PC-3 (cell line): ENCODE measurements at places on chromosomes 3 and 15. TPM values are rescaled to one million over a fixed set of nuclear protein-coding genes. Genes with fewer than 3 reads are reported as not detected.

DNA sequence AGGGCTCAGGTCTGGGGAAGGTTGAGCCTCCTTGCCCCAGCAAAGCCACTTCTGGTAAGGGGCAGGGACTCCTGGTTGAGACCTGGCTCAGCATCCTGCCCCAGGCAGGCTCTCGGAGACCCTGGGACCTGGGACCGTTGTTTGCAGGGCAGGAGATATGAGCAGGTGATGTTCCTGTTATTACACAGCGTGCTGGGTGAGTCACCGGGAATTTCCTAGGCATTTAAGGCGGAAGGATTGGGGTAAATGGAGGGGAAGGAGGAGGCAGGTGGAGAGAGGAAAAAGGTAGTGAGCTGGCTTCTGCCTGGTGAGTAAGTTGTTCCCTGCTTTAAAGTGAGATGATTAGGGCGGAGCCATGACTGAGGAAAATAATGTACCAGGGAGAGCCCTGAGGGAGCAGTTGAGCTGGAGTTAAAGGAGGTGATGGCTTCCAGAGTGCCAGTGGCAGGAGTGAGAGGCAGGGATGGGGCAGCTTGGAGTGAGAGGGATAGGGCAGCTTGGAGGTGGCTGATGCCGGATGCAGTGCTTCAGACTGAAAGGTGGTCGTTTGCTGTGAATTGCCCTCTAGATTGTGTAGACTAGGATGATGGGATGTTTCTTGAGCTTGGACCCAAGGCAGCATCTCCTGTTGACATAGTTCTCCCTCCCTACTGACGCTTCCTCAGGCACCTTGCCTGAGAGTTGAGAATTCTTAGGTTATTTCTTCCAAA is 79.4 kb downstream of the AAGAB start:
- peak; percentile 94 for DNase-seq
- peaks cover 81% of the 10 kb centered on the region for H3K4me1 ChIP-seq
- no peak overlapping the region for H3K4me3 ChIP-seq
- peak overlapping the region; percentile 93 for H3K27ac ChIP-seq
- no peaks in the 10 kb centered on the region for H3K27me3 ChIP-seq
- peaks cover 73% of the 10 kb centered on the region for H3K36me3 ChIP-seq

- H3K27me3 ChIP-seq = no peaks in the 10 kb centered on the region
- H3K4me1 ChIP-seq = peaks cover 38% of the 10 kb centered on the region
These were observed 179.1 kb upstream of the SMAD3 start for GRCh38 chr15:66886241-66886675.

DNA sequence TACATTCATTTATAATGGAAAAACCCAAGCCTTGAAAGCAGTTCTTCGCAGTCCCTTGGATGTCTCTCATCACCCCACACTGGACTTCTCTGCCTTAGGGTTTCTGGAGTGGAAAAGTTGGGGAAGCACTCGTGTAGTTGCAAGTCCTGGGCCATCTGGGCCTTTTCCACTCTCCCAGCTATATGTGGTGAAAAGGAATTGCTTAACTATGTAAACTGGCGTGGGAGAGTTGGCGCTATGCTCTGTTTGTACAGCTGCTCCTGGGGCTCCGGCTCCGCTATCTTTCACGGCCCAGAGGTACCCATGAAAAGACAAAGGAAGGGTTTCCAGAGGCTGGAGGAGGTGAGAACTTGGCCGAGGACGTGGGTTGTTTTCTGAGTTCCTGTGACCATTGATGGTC is 81.1 kb upstream of the MYZAP start:
- no peaks in the 10 kb centered on the region for H3K36me3 ChIP-seq
- no peak overlapping the region for H3K4me3 ChIP-seq
- H3K4me1 ChIP-seq = peaks cover 20% of the 10 kb centered on the region
- no peak overlapping the region for H3K27ac ChIP-seq

DNA sequence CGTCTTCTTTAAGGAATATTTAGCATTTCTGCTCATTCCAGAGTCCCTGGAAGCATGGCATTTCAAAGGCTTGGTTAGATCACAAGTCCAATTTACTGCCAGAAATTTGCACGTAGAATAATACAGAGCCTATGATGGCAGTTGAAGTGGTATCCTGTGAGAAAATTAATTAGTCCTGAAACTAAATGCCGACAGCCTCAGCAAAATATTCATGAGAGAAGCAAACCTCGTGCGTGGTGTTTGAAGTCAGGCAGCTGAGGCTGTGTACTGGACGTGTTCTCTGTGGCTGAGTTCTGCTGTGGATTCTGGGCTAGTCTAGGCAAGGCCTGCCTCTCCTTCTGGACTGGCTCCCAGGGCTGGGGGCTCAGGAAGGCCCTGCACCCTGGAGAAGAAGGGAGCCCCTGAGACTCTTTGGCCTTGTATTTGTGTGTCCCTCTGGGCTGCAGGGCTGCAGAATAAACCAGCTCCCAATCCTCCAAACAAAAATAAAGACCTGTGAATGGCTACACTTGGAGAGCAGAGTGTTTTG is 106.6 kb downstream of the APBA2 start:
- no peaks in the 10 kb centered on the region for H3K27me3 ChIP-seq
- DNase-seq = no peak
- H3K4me1 ChIP-seq = no peaks in the 10 kb centered on the region
- no peaks in the 10 kb centered on the region; the same call in 1 of the 2 replicates for H3K36me3 ChIP-seq
- H3K4me3 ChIP-seq = no peak overlapping the region
- H3K27ac ChIP-seq = no peak overlapping the region

DNA sequence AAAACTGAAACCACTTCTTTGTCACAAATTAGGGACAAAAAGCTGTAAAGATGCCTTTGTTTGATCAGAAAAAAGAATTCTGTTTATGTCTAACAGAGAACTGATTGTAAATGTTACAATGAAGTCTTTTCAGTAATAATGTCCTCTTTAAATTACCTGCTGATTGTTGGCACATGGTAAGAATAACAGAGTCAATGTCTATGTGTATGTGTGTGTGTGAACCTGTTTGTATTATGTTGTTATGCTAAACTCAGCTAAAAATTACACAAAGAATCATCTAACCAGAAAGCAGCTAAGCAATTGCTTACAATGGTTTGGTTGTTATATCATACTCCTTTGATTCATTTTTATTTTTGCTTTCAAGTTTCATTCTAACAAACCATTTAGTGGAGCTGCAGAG is 159.1 kb upstream of the PDZRN3 start:
- H3K36me3 ChIP-seq = no peaks in the 10 kb centered on the region
- no peaks in the 10 kb centered on the region for H3K27me3 ChIP-seq
- H3K4me1 ChIP-seq = no peaks in the 10 kb centered on the region
- no peak overlapping the region for H3K4me3 ChIP-seq
- no peak for DNase-seq

GRCh38 chr3:71127052-71127831 is 456.3 kb downstream of the FOXP1 start:
- peaks cover 23% of the 10 kb centered on the region for H3K4me1 ChIP-seq
- H3K27ac ChIP-seq = no peak overlapping the region
- DNase-seq = no peak
- H3K36me3 ChIP-seq = no peaks in the 10 kb centered on the region

DNA sequence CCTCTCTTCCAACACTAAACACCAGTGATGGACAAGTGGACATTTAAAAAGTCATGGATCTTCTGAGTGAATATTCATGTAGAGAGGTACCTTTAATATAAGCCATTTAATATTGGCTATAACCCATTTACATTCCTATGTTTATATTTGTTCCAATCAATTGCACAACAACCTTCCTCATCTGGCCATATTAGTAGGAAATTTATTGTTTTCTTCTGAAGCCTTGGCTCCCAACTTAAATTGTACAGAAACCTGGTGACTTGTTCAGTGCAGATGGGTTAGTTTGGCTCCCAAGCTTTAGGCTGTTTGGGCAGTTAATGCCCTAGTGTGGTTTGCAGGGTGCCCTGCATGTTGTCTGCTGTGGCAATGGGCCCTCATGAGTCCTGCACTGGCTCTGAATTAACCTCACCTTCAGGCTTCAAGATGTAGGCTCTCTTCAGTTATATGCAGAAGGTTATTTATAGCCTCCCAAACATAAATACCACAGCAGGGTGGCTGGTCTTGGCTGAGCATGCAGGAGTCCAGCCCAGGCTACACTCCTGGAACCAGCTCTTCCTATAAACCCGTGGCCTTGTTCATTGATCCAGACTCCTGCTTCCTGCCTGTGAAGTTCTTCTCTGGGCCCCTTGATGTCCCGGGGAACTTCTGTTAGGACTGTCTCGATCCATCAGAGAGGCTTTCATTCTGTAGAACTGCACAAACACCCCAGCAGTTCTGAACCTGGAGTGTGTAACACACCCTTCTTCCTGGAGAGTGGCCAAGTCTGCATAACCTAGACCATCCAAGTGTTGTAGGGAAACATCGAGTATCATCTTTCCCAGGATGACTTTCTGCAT is 57.0 kb downstream of the DUT start:
- no peak overlapping the region for H3K27ac ChIP-seq
- DNase-seq = no peak
- no peaks in the 10 kb centered on the region for H3K36me3 ChIP-seq
- peaks cover 12% of the 10 kb centered on the region for H3K4me1 ChIP-seq
- no peak overlapping the region for H3K4me3 ChIP-seq

GRCh38 chr3:114155370-114155821 is 23.5 kb downstream of the DRD3 start:
- H3K27ac ChIP-seq = no peak overlapping the region
- peaks cover 6% of the 10 kb centered on the region; the same call in 1 of the 2 replicates for H3K4me1 ChIP-seq
- H3K4me3 ChIP-seq = no peak overlapping the region
- DNase-seq = peak; percentile 54
- peaks cover 34% of the 10 kb centered on the region for H3K27me3 ChIP-seq

- H3K4me1 ChIP-seq = peaks cover 16% of the 10 kb centered on the region
- H3K27me3 ChIP-seq = no peaks in the 10 kb centered on the region
- peaks cover 15% of the 10 kb centered on the region for H3K36me3 ChIP-seq
- DNase-seq = no peak
- H3K27ac ChIP-seq = no peak overlapping the region
These were observed 160.1 kb downstream of the PDE8A start for GRCh38 chr15:85141726-85142125.

DNA sequence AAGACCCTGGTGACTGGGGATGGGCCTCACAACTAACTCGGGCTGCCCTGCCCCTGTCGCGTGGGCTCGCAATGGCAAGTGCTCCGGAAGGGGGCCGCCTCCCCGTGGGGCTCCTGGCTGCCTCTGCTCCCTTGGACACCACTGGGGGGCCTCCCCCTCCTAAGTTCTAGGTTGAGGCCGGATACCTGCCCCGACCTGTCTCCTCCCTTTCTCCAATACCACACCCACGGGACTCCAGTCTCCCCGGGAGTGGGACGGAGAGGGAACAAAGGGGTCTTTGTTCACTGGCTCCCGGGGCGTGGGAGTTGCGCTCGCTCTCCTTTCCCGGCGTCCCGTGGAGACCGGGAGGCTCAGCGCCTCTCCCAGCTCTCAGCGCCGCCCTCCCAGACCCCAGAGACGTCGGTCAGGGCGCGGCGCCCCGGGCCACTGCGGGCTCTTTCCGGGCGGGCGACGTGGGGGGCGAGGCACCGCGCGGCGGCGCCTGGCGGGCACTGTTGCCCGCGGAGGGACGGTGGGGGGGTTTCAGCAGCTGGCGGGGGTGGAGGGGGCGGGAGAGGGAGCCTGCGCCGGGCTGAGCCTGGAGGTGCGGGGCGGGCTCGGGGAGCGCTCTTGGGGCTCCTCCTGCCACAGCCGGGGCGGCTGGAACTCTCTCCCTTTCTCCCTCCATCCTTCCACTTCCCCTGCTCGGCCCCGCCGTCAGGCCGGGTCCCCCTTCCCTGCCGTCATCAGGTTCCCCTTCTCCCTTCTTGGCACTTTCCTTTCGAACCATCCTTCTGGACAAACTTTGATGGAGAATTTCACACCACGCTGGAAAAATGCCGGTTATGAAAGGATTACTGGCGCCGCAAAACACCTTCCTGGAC is at the start of gene KCNH8:
KCNH8 (plus strand) TSS at position 606 of the 863 bp plus-strand sequence; CDS start at position 816, 210 bp downstream.
- H3K4me1 ChIP-seq = peaks cover 11% of the 10 kb centered on the region; the same call in 1 of the 2 replicates
- no peaks in the 10 kb centered on the region for H3K36me3 ChIP-seq
- H3K27ac ChIP-seq = no peak within 1 kb of the TSS
- H3K27me3 ChIP-seq = peaks cover 9% of the 10 kb centered on the region
- peak within 1 kb of the TSS; percentile 83 for H3K4me3 ChIP-seq

The PLAAT1 gene
- total RNA-seq = not detected in 2 replicates

The CLDN16 gene
- not detected in 2 replicates for total RNA-seq

The PCOLCE2 gene
- total RNA-seq = 17.3 and 23.9 TPM in 2 replicates

The SHF gene
- 1.2 and 2.2 TPM in 2 replicates for total RNA-seq

The ADAMTS9 gene
- total RNA-seq = 0.55 TPM in 1 of 2 replicates, not detected in the other

The KATNBL1 gene
- total RNA-seq = 51.6 and 57.6 TPM in 2 replicates
